ENCODE measurements at places on chromosomes 2 and 18.

DNA sequence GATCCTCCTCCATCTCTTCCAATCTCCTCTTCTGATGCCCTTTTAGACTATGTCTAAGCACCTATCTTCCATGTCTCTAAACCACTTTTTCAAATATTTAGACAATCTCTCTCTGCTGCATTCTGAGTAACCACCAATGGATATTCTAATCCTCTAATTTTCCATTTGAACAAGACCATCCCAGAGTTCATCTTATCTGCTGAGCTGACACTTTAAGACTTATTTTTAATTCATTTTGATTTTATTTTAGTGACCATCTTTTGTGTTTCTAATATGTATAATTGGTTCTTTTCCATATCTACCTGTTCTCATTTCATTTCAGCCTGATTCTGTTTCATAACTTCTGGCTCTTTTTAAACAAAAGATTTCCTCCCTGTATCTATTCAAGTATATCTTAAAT is 369.9 kb downstream of the CLIP4 start:
- no peak for DNase-seq

- DNase-seq = no peak
Measured at GRCh38 chr2:107927034-107927534, 59.2 kb upstream of the SLC5A7 start.

GRCh38 chr2:165794536-165794928 is 485 bp upstream of the GALNT3 start:
- DNase-seq = peak; percentile 55

DNA sequence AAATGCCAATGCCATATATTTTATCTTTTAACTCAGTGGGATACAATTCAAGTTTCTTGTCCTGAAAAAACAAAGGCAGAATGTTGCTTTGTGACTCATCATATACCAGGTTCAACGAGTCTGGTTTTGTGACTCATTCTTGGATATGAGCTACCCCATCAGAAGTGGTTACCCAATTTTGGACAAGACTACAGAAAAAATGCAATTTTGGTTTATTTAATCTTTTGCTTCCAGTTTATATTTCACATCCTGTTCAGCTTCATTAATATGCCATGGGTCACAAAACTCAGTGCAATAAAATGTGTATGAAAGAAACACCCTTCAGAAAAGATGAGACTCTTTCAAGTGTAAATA is 25.0 kb downstream of the FN1 start:
- DNase-seq = no peak

DNA sequence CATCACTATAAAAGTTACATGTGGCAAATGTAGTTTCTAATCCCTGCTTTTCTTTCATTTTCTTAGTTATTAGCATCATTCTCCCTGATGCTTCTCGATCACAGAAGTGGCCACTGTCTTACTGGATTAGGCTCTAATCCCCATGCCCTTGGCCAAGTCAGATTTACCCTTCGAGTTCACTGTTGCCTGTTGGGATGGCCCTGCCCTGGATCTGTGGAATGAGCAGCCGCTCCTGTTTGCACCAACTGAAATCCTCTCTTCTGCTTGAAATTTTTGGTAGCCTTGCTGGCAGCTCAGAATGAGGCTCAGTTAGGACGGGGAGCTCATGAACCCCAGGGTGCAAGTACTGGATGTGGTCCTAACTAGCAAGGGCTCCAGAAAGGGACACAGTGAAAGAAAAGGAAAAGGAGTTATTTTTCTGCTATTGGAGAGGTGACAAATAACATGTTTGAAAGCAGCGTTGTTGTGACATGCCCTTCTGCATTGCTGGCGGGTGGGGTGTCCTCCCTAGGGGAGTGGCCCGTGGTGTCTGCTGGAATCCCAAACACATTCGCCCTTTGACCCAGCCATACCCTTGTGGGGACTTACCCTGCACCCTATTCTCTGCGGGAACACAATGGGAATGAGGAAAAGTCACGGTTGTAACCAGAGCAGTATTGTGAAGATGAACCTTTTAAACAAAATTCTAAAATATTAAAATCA is 34.5 kb downstream of the RBFA start:
- DNase-seq = no peak

DNA sequence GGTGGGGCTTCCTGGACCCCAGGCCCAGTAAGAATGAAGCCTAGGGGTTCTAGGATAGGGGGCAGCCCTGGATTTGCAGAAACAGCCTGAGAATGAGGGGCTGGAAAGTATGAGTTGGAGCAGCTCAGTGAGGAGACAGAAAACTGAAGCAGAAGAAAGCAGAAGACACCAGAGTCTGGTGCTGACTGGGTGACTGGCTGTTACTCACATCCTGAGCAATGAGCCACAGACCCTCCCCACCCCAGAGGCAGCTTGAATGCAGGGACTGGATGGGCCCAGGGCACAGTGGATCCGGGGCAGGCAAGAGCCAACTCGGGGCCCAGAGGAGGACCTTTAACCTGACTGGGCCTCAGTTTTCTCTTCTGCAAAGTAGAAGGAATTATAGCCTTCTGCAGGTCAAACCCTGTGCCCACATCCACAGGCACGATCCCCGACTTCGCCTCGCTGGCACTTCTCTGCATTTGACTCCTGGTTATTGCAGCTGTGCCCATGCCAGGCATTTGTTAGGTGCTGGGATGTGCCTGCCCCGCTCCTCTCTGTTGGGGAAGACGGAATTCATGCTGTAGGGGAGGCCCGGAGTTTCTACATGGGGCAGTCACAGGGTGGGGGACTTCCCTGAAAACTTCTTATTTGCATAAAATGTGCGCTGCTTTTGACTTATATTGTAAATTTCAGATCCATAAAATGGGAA is 8.5 kb downstream of the STEAP3 start:
- DNase-seq = no peak

DNA sequence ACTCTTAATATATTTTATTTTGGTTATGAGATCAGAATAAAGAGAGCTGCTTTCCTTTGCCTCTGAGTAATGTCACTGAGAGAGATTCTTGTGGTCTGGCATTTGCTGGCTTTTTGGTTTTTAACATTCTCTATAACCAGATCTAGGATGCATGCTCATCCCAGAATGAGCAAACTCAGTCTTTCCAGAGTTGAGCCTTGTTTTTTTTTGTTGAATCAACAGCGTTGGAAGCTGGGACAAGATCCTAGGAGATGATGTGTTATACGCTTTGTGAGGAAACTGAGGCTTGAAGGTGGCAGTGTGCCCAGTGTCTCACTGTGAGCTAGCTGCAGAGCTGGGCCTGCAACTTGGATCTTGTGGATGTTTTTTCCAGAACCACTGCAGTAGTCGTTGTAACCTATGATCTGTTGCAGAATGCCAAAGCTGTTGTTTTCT is 19.5 kb downstream of the MYO1B start:
- DNase-seq = no peak

DNA sequence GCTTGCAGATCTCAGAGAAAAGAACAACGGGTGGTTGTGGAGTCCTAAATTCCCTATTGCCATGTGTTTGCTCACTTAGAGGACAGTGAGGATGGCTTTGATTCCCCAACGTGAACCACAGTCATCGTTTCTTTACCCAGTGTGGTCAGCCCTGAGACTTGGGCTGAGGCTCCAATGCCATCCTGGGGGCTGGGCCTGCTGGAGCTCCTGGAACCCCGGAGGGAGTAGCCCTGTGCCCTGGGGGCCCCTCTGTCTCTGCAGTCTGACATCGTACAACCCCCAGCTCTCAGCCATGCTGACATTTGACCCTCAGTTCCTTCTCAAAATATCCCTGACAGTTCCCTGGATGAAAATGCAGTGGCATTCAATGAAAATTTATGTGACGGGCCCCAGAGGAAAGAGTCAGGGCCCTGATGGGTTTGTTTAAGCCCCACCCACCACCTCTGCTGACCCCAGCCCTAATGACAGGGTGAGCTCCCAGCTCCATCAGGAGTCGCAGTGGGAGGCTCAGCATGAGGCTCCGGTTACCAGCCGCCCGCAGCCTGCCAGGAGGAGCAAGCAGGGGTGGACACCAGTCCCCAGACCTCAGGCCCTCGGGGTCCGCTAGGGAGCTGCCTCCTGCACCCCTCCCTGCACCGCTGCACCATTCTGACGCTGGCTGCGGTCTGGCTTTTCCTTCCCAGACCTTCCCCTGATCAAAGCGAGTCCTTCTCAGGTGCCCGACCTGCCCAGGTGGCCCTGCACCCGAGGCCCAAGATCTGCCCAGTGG is 120.9 kb downstream of the TWIST2 start:
- no peak for DNase-seq

All from activated T-cell treated with anti-CD3 and anti-CD28 coated beads for 48 hours (primary cell).